ENCODE measurements at places on chromosomes 5 and 9.

- no peak for DNase-seq
Observed at GRCh38 chr9:79257228-79257781, 314.5 kb upstream of the TLE4 start.

DNA sequence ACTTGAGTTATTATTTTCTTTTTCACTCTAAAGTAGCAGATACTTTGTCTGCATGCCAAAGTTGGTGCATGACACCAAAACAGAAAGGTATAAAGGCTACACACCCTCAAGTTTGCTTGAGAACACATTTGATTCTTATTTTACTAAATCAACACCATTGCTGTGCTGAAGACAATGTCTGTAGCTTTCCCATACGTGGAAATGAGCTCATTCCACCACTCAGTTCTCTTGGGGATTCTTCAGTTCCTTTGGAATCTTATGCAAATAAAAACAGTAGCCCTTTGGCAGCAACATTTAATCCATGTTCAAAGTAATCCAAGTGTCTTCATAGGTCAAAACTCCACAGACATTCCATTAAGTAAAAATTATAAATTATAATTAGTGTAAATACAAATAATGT lies 264.9 kb downstream of the TLE1 start:
- DNase-seq = no peak

DNA sequence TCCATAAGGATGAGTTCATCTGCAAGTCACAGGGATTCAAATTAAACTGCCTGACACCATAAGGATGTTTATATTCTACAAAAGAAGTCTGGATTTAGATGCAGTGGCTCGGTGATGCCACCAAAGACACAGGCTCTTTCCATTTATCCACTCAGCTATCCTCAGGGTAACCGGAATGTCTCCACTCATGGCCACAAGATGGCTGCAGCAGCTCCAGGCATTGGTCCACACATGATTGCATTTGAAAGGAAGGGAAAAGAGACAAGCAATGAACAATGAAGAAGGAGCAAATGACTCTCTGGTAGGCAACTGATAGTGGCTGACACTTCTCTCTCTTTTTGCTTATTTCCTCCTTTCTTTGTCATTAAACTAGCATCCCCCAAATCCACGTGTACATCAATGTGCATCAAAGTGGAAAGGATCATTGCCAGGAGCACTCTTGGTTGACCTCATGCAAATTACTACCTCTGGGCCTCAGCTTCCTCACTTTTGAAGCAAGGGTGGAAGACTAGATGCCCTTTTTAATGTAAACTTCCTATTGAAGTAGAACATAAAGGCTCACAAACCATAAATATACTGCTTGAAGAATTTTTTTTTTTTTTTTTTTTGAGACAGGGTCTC lies 7.2 kb upstream of the SNX30 start:
- no peak for DNase-seq

DNA sequence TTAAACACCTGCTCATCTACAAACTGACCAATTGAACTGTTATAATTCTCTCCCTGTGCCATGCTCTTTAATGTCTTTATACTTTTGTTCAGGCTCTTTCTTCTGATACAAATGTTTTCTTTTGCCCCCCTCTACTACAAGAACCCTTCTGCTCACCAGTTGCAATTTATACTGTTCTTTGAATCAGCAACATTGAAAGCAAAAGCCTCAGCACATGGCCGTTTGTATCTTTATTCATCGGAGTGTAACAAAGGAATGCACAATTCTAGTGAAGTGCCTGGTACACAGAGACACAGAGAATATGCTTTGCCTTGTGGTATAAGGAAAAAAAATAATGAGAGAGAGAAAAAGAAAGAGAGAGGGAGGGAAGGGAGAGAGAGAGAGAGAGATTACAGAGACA lies 547.1 kb downstream of the CDH12 start:
- DNase-seq = no peak

- no peak for DNase-seq
Observed at GRCh38 chr9:81394881-81395675, 294.3 kb downstream of the TLE1 start.

DNA sequence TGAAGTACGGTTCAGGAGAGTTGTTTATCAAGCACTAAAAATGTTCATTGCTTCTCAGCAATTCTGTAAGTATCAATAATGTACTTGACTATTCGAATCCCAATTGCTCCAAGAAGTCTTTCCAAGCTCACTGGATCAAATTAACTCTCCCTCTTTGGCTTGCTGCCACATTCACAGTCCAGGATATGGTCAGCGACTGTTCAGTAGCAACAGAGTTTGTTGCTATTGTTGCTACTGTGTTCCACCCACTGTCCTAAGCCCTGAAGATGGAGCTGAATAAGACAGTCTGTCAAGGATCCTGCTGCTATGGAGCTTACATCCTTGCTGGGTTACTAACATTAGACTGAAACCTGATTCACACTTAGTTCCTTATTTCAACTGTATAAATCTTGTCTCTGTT lies 110.8 kb downstream of the FGF10 start:
- no peak for DNase-seq

DNA sequence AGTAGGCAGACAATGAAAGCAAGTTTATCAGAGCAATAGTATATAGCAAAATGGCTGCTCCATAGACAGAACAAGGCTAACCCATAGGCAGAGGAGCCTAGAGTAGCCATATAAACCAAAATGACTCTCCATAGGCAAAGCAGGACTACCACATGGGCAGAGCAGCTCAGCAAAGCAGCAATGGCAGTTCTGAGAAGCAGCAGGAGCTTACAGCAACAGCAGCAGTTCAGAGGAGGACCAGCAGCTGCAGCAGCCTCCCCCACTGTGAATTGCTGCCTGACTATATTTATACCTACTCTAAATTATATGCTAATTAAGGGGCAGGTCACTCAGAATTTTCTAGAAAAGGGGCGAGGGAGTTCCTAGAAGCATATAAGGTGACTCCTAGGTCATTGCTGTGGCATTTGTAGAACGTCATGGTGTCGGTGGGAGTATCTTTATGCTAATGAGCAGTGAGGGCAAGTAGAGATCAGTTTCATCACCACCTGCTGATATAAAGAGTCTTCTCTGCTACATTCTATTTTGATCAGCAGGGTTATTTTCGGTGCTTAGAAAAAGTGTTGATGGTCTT lies 1115.5 kb downstream of the DTWD2 start:
- DNase-seq = no peak

DNA sequence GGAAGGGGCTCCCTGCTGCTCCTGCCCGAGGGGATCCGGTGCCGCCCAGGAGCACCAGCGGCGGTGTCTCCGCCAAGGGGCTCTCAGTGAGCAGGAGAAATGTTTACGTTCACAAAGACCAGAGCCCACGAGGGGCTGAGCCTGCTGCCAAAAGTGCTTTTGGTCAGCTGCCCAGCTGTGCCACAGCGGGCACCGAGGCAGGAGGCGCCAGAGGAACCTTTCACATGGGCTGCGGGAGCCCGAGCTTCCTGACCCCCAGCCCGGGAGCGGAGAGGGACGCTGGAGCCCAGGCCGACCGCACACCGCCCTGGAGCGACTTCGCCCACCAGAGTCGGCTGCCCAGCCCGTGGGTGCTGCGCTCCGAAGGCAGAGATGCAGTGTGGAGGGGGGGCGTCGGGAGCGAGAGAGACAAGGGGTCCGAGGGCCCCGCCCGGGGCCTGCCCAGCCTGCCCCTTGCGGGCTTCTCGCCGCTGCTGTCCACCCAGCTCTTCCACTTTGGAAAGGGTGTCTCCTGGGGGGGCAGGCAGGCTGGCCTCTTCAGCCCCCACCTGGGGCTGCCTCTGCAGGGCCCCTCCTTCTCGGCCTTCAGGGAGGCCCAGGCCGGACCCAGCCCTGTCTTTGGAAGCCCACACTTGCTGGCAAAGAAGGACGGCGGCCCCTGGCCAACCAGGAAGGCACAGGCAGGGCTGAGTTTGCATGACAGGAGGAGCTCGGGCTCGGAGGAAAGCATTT lies 7.9 kb downstream of the PPP1R26 start:
- no peak for DNase-seq

- DNase-seq = no peak
Observed at GRCh38 chr5:1207555-1207954, 6.2 kb downstream of the SLC6A19 start.

DNA sequence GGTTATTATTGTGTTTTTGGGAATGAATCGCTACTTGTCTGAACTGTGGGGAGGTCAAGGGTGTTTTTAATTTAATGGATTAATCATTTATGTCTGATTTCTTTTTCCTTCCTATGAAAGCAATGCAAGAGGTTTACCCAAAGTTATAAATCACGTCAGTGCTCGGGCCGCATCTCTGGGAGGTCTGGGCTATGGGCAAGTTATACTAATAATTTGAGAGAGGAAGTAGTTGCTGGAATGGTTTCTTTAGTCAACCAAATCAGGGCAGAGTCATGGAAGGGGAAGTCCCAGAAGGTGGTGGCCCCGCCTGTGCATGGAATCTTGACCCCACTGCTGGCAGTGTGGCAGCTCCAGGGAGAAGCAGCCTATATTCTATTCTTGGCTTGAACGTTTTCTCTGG lies 180.2 kb downstream of the HSPA4 start:
- DNase-seq = no peak

DNA sequence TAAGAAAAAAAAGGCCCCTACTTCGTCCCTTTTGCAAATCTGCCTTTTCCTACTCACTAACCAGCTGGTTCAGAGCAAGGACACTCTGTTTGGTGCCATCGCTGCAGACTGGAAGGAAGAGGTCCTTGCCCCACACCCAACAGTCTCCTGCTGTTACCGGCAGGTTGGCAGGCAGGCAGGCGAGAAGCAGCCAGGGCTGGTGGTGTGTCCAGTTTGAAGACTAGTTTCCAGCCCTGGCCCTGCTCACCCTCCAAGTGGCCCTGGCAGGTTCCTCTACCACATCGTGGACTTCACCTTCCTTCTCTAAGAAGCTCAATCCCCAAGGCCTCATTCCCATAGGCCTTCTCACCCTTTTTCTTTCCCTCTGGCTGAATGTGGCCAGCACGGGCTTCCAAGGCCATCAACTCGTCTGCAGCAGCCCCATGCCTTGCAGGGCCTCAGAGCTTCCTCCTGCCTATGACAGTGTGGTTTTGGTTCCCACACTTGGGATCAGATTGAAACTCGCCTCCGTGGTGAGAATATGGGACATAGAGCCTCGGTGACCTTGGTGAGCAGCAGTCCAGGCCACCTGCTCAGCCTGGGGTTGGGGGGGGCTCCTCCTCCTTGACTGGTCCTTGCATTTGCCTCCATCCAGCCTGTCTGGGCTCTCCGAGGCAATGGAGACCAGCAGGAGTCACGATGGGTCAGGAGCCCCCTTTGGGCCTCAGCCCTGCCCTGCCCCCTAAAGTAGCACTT lies 22.9 kb downstream of the TGFBI start:
- no peak for DNase-seq

GRCh38 chr5:113083481-113083880 lies 106.9 kb downstream of the DCP2 start:
- no peak for DNase-seq

DNA sequence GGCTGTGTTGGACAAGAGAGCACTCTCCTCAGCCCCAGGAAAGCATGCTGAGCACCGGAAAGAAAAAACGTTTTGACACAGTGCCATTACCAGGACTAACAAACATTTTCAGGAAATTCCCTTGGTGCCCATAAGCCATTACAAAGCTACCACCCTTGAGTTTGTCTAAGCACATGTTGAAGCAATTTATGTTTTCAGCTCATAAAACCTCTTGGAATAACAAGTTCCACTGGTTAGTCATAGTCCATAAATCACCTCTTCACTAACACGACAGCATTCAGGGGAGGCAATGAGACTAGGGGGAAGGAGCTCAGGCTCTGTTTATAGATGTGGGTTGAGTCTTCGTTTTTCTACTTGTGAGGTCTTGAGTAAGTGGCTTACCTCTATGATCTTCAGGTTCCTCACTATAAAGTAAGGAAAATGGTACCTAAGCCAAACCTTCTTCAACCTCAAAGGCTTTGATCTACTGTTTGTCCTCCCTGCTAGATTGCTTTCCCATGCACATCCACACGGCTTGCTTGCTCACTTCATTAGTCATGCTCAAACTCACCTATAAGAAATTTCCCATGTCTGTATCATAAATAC lies 65.4 kb downstream of the DRD1 start:
- DNase-seq = no peak

- DNase-seq = no peak
Observed at GRCh38 chr5:73118391-73118973, 1.9 kb upstream of the TMEM171 start.

- no peak for DNase-seq
Observed at GRCh38 chr9:33379666-33380389, 22.5 kb downstream of the AQP7 start.

GRCh38 chr5:166091931-166092330 lies 2199.5 kb upstream of the WWC1 start:
- no peak for DNase-seq

- DNase-seq = no peak
Observed at GRCh38 chr5:37575541-37576489, 196.7 kb downstream of the WDR70 start.

DNA sequence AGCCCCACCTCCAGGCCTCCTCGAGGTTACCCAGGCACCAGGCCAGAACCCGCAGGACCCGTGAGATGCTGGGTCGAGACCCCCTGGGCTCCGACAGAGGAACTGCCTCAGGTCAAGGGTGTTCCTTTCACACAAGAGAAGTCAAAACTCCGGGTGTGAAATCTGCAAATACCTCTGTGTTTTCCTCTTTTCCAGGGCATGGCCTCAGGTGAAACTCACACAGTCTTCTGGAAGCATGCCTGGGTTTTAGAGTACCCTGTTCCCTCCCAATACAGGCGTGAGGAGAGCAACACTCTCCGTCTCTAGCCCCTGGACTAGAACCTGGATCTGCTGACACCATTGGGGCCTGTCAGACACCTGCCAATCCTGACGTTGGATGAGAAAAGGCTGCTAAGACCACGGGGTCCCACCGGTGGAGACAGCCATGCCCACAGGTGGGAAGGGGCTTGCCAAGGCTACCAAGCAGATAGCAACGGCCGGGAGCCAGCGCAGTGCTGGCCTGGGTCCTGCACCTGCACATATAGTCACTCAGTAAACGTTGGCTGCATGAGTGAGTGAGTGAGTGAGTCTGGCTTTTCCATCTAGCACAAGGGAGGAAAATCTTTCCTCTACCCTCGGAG lies 182.0 kb upstream of the PPP1R26 start:
- no peak for DNase-seq

DNA sequence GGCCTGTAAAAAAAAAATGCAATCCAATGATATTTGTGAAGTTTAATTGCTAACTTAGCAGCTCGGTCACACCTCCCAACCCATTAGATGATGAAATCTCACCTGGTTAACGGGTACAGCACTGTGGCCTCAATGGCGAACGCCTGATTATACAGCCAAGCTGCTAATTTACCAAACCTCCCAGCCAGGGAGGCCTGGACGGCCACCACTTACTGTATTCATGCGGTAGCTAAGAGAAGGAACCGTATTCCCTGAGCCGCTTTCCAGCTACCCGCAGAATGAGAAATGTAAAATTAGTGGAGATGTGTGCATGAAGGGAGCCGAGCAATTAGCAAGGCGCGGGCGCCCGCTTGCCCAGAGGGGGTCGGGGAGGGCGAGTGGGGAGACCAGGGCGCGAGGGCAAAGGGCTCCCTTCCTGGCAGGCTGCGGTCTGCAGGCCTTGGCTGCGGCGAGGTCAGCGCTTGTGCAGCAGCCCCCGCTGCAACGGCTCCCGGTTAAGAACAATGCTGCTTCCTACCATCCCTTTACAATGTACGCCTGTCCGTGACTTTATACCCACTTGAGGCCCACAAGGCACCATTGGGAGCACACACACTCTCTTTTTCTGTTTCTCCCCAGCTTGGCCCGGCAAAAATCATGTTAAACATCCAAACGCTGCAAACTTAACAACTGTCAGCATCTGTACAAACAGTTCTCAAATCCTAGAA lies 70.4 kb upstream of the TBCA start:
- no peak for DNase-seq
